ENCODE measurements at places on chromosomes 1 and 21.

- no peak overlapping the region for H3K4me3 ChIP-seq
- H3K36me3 ChIP-seq = peaks cover 79% of the 10 kb centered on the region
- H3K27ac ChIP-seq = no peak overlapping the region
Observed at GRCh38 chr1:12294076-12294475, 64.2 kb downstream of the VPS13D start.

DNA sequence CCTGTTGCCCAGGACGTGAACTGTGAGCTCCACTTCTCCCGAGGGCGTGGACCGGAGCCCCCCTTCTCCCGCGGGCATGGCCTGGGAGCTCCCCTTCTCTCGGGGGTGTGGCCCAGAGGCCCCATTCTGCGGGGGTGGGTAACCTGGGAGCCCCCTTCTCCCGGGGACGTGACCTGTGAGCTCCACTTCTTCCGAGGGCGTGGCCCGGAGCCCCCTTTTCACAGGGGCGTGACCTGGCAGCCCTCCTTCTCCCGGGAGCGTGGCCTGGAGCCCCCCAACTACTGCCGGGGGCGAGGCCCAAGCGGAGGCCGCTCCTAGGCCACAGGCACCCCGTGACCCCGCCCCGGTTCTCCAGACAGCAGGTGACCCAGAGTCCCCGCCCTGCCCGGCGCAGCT lies 320 bp downstream of the C1orf174 start:
- H3K4me1 ChIP-seq = peaks cover 40% of the 10 kb centered on the region
- no peaks in the 10 kb centered on the region for H3K27me3 ChIP-seq
- peak overlapping the region; percentile 95 for H3K27ac ChIP-seq

- H3K27me3 ChIP-seq = no peaks in the 10 kb centered on the region
- DNase-seq = no peak
- no peak overlapping the region for H3K4me3 ChIP-seq
- H3K36me3 ChIP-seq = no peaks in the 10 kb centered on the region
Observed at GRCh38 chr21:34762786-34763185, 94.0 kb downstream of the CLIC6 start.

DNA sequence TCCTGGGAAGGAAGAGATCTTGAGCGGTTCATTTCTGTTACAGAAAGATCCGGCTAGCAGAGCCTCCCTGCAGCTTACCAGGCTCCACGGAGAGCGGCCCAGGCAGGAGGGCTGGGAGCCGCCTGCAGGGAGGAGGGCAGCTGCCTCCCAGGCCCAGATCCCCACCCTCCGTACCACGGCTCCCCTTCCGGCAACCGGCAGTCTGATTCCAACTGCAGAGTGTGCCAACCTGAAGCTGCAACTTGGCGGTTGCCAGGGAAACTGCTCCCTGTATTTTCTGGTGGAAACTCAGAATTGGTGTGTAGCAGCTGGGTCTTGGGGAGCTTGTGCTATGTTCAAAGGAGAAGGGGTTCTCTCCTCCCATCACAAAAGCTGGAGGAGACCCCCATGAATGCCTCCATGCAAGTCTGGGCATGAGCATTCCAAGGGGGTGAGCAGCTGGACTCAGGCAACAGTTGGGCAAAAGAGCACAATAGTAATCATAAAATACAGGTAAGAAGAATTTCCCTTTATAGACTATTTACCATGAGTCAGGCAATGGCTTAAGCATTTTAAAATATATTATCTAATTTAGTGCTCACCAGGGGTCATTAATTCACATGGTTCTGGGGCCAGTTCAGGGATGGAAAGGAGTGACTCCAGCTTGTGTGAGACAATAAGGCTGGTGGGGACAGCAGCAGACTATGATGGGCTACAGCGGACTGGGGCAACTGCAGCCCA lies 46.1 kb upstream of the KAZN start:
- no peak for DNase-seq
- peaks cover 28% of the 10 kb centered on the region for H3K27me3 ChIP-seq
- H3K4me3 ChIP-seq = no peak overlapping the region
- H3K27ac ChIP-seq = no peak overlapping the region
- no peaks in the 10 kb centered on the region for H3K4me1 ChIP-seq
- H3K36me3 ChIP-seq = no peaks in the 10 kb centered on the region

- no peak overlapping the region for H3K27ac ChIP-seq
- DNase-seq = no peak
Observed at GRCh38 chr1:174466607-174467006, 18.8 kb downstream of the GPR52 start.

DNA sequence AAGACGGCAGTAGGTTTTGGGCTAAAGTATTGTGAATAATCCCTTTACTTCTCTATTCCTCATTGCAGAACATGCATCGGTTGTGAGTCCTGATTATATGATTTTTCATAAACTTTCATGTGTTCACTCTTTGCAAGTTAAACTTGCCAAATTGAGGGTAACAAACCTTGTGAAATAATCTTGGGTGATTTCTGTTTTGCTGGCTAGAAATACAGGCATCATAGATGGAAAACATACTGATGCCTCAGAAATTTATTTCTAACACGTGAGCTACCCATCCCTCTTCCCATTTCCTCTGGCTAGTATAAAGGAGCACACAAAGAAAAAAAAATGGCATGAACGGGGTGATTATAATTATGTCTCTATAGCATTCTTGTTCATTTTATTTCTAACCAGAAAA lies 39.6 kb downstream of the RGS5 start:
- H3K27me3 ChIP-seq = peaks cover 6% of the 10 kb centered on the region
- no peak overlapping the region for H3K27ac ChIP-seq
- no peaks in the 10 kb centered on the region for H3K4me1 ChIP-seq
- no peak overlapping the region for H3K4me3 ChIP-seq
- DNase-seq = no peak

DNA sequence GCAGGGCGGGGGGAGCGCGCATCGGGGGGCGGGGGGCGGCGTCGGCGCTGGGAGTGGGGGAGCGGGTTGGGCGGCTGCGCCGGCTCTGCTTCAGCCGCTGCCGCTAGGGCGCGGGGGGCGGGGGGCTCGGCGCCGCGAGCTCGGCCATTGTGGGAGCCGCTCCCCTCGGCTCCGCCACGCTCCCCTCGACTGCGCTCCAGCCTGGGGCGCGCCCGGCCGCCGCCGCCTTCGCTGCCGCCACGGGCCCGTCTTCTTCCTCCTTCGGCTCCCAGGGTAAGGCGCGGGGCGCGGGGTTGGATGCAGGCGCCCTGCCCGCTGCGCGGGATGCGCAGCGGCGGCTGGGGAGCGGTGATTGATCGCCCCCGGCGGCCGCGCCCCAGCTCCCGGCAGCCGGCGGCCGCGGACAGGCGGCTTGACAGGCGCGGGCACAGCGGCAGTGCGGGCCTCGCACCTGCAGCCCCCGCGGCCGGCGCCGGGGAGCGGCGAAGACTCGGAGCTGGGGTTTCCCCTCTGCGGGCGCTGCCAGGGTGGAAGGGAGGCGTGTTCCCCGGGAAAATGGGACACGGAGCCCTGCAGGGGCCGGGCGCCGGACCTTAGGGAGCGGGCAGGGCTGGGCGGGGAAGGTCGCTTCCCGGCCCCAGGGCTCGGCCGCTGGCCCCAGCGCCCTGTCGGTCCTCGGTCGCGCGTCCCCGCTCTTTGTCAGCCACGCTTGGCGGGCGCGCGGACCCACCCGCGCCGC lies 55.3 kb downstream of the NDUFS5 start:
- no peak overlapping the region for H3K27ac ChIP-seq
- peak overlapping the region; percentile 35 for H3K4me3 ChIP-seq
- H3K36me3 ChIP-seq = peaks cover 3% of the 10 kb centered on the region
- H3K27me3 ChIP-seq = peaks cover 36% of the 10 kb centered on the region
- no peak for DNase-seq

DNA sequence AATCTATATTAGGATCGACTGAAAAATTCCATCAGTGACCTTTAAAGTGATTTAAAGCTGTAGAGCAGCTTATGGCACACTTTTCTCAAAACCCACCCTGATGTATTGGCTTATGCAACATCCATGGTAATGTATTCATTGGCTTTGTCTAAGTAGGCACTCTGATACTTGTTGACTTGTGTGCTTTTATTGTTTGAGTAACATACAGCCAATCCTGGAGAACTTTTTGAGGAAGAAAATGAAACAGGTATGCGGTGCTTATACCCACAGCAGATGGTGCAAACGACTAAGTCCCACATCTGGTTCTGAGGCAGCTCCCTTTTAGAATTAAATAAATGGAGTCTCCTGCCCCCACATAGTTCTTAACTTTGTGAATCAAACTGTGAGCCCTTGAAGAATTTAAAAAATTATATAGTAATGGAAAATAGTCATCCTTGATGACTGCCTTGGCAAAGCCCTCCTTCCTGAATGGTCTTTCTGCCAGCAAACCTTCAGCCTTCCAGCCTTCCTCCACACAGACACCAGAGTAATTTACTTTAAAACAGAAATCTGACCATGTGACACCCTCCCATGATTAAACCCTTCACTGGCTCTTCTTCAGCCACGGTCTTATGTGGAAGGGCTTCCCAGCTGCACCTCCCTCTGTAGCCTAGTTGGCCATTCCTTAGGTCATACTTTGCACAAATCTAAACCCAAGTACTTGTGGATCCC lies 116.0 kb downstream of the BCAR3 start:
- no peak overlapping the region for H3K4me3 ChIP-seq
- H3K36me3 ChIP-seq = no peaks in the 10 kb centered on the region
- no peak for DNase-seq
- peaks cover 14% of the 10 kb centered on the region for H3K27me3 ChIP-seq

DNA sequence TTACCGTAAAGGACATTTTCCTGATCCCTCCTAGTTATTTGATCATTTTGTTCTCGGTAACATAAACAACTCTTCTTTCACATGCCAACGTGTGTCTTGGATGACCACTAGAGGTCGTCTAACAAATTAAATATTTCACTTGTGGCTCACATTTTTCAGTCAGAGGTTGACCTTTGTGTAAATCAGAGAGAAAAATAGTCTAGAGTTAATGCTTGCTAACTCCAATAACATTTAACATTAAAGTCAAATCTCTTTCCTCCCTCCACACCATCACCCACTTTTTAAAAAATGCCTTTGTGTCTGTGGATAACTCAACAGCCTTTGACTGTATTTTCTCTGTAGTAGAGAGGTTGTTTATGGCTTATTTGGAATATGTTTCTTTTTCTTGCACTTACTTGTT lies 220.5 kb upstream of the B3GALT2 start:
- H3K4me1 ChIP-seq = peaks cover 13% of the 10 kb centered on the region
- no peak for DNase-seq
- H3K36me3 ChIP-seq = no peaks in the 10 kb centered on the region
- H3K4me3 ChIP-seq = no peak overlapping the region
- H3K27me3 ChIP-seq = no peaks in the 10 kb centered on the region

GRCh38 chr21:14977814-14978213 lies 87.0 kb downstream of the NRIP1 start:
- peaks cover 2% of the 10 kb centered on the region for H3K36me3 ChIP-seq
- no peaks in the 10 kb centered on the region for H3K27me3 ChIP-seq
- no peak for DNase-seq
- H3K4me1 ChIP-seq = peaks cover 9% of the 10 kb centered on the region

DNA sequence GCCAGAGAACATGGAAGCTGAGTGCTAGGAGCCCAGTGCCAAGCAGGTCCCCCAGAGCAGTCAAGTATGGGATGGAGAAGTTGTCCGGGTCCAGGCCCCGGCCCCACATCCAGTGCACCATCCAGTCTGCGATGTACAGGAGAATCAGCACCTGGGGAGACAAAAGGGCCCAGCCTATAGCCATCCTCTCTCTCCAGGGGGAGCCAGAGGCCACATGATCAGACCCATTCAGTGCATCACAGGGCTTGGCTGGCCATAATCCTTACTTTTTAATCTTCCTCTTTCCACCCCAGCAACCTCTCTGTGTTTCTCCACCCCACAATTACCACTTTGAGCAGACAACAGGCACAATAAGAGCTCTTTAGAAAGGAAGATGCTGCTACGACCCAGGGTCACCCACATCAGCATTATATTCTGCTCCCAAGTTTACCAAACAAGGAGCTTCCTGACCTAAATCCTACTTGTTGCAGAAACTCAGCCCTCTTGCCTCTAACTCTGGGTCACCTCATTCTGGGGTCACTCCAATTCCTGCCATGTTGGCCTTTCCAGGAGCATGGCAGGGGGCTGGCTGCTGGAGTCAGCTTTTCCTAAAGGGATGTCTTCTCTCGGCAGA lies 16.4 kb upstream of the RAB29 start:
- no peak overlapping the region for H3K4me3 ChIP-seq
- H3K36me3 ChIP-seq = peaks cover 33% of the 10 kb centered on the region
- no peak overlapping the region for H3K27ac ChIP-seq
- peak; percentile 59 for DNase-seq
- H3K27me3 ChIP-seq = no peaks in the 10 kb centered on the region
- H3K4me1 ChIP-seq = no peaks in the 10 kb centered on the region

- H3K27me3 ChIP-seq = no peaks in the 10 kb centered on the region
- H3K27ac ChIP-seq = peak overlapping the region; percentile 98
- peak; percentile 42 for DNase-seq
- peaks cover 49% of the 10 kb centered on the region for H3K4me1 ChIP-seq
- H3K36me3 ChIP-seq = peaks cover 9% of the 10 kb centered on the region
Observed at GRCh38 chr1:204493984-204494280, 673 bp downstream of the PIK3C2B start.

GRCh38 chr1:43346636-43347035 lies 9.0 kb downstream of the MPL start:
- peaks cover 7% of the 10 kb centered on the region for H3K4me1 ChIP-seq
- H3K27me3 ChIP-seq = no peaks in the 10 kb centered on the region
- H3K27ac ChIP-seq = no peak overlapping the region
- DNase-seq = no peak
- no peak overlapping the region for H3K4me3 ChIP-seq

DNA sequence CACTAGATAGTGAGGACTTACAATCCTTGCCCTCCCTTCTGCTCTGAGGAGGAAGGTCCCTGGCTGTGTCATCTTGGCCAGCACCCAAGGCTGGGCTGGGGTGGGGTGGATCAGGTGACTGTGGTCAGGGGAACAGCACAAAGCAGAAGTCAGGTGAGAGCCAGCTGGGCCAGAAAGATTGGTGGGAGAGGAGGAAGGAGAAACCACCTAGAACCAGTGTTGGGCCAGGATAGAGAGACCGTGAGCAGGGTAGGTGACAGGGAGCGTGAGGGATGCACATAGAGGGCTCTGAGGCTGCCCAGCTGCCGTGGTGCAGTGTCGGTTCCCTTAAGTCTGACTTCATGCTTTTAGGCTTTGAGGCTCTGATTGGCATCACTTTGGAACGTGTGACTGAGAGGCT lies 22.7 kb downstream of the NCF2 start:
- no peak for DNase-seq
- H3K36me3 ChIP-seq = peaks cover 5% of the 10 kb centered on the region
- H3K4me1 ChIP-seq = no peaks in the 10 kb centered on the region
- H3K27ac ChIP-seq = no peak overlapping the region

GRCh38 chr1:66012106-66012784 lies 219.6 kb downstream of the PDE4B start:
- no peaks in the 10 kb centered on the region for H3K36me3 ChIP-seq
- DNase-seq = no peak
- no peak overlapping the region for H3K27ac ChIP-seq
- peaks cover 38% of the 10 kb centered on the region for H3K27me3 ChIP-seq
- H3K4me1 ChIP-seq = no peaks in the 10 kb centered on the region
- H3K4me3 ChIP-seq = no peak overlapping the region

- H3K27ac ChIP-seq = no peak overlapping the region
- no peaks in the 10 kb centered on the region for H3K4me1 ChIP-seq
- peaks cover 73% of the 10 kb centered on the region for H3K36me3 ChIP-seq
- no peak overlapping the region for H3K4me3 ChIP-seq
- H3K27me3 ChIP-seq = no peaks in the 10 kb centered on the region
Observed at GRCh38 chr1:229448845-229449244, 15.0 kb upstream of the ACTA1 start.

- peaks cover 71% of the 10 kb centered on the region for H3K27me3 ChIP-seq
- no peaks in the 10 kb centered on the region for H3K4me1 ChIP-seq
- H3K27ac ChIP-seq = no peak overlapping the region
- H3K36me3 ChIP-seq = no peaks in the 10 kb centered on the region
Observed at GRCh38 chr1:201229095-201229494, 38.5 kb downstream of the IGFN1 start.

- peaks cover 26% of the 10 kb centered on the region for H3K36me3 ChIP-seq
- peak overlapping the region; percentile 39 for H3K27ac ChIP-seq
- no peak overlapping the region for H3K4me3 ChIP-seq
- no peak for DNase-seq
- no peaks in the 10 kb centered on the region for H3K4me1 ChIP-seq
Observed at GRCh38 chr1:45001011-45001481, 10.1 kb downstream of the HECTD3 start.
